Dorsolateral prefrontal cortex (tissue), 122 donors: ENCODE measurements at places on chromosomes 11 and 22.

GRCh38 chr11:64206457-64207255 lies at the start of gene FERMT3:
Gene FERMT3 (plus strand): TSS chr11:64206721. CDS start chr11:64207365, 644 bp downstream.
- DNase-seq = no peak

GRCh38 chr22:38951734-38952133 lies 5.7 kb upstream of the APOBEC3A start:
- no peak for DNase-seq

GRCh38 chr22:31556627-31557203 lies 60.4 kb downstream of the SFI1 start:
- DNase-seq = no peak

GRCh38 chr11:122897606-122898210 lies 15.1 kb downstream of the JHY start:
- no peak for DNase-seq

GRCh38 chr11:128865490-128865889 lies 1.6 kb downstream of the KCNJ1 start:
- no peak for DNase-seq

DNA sequence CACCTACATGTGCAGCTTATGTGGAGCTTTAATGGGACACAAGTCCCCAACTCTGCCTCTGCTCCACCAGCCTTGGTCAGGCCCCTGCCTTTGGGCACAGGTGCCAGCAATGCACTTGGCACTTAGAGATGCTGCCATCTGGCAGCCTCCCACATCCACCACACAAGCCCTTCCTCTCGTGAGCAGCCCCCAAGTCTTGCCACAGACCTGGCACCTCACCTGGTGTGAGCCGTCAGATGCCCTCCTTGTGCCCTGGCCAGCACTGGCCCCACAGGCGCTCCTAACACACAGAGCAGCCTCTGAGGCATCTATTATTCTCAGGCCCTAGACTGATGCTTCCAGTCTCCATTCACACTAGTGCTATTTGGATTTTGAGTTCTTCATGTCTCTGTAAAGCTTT lies 24.5 kb upstream of the SERPIND1 start:
- DNase-seq = peak; percentile 59

DNA sequence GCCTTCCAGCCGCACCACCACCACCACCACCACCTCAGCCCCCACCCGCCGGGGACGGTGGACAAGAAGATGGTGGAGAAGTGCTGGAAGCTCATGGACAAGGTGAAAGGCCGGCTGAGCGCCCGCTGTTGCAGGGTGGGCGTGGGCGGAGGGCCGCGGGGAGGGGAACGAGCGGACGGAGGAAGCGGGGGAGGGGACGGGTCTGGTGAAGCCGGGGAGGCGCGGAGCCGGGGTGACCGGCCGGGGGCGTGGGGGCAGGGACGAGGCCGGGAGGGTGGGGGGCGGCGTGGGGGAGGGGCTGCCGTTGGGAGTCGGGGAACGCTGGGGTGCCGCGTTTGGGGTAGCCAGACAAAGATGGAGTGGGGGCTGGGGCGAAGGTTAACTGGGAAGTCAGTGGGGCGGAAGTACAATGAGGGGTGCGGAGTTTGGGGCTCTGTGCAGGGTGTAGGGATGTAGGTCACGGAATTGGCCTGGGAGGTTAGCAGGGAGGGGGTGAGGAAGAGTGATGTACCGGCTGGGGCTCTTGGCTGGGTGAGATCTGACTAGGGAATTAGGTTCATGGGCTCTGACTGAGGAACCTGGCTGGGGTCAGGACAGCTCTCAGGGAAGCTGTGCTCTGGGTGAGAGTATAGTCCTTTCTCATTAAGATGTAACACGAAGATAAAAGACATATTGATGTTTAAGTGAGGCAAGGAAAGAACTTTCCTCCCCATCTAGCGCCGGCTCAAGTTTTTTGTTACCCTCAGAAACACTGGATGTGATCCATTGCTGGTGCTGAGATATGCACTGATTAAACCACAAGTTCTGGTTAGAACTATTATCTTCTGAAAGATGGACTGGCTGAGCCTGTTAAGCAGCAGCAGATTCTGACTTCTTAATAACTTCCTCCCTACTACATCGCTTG lies 624 bp downstream of the CBL start:
- DNase-seq = peak; percentile 57

- DNase-seq = no peak
Observed at GRCh38 chr22:20378110-20378509, 15.8 kb upstream of the ZNF74 start.

DNA sequence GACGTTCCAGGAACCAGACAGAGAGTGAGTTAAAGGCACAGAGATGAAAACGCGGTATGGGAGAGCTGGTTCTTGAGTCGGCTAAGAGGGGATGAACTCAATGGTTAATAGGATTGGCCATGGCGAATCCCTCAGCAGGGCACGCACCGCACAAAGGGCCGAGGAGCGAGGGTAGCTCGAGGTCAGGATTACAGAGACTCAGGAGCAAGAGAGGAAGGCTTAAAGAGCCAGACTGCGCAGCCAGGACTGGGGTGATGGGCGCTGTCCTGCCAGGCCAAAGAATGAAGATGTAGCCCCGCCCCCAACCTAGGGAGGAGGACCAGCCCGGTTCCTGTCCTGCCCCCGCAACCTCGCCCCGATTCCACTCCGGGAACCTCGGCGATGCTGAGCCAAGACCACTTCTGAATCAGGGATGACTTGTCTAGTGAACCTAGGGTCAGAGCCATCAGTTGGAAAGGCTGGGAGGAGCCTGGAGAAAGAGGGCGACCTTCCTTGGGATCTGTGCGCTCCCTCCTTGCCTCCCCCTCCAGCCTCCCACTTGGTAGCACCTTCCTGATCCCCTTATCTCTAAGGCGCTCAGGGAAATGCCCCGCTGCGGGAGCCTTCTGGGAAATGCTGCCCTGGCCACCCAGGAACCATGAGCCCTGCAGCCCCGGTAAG lies at the start of gene PLEKHB1:
PLEKHB1 (plus strand) TSS at position 610 of the 660 bp plus-strand sequence; CDS start at position 638, 28 bp downstream.
- no peak for DNase-seq

- no peak for DNase-seq
Observed at GRCh38 chr22:20011993-20012740, 4.5 kb downstream of the ARVCF start.

DNA sequence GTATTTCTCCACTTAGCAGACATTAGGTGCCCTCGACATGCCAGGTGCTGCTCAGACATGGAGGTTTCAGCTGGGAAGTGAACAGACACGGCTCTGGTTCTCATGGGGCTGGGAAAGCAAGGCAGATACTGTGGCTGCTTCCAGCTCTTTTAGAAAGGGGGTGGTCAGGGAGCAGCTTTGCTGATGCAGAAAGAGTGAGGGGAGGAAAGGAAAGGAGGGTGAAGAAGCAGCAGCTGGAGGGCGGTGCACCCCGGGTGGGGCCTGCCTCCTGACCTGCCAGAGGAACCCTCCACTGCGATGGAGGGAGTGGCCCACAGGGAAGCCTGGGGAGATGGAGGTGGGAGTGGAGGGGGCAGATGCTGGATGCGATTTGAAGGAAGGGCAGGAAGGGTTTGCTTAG lies 76.8 kb downstream of the MORC2 start:
- DNase-seq = no peak

DNA sequence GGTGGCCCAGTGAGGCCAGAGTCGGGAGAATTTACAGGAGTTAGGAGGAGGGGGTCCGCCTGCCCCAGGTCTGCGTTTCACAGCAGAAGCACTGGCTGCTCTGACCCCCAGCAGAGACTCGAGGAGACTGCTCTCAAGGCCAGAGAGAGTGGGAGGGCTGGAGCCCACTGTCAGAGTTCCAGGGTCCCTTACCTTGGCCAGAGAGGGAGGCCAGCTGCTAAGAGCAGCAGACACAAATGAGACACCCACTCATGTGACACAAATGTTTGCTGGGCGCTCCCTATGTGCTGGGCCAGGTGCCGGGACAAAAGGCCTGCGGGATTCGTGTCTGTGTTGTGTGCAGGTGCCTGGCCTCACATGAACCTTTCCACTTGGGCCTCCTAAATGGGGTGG lies 2.8 kb upstream of the TNFRSF13C start:
- DNase-seq = no peak

- no peak for DNase-seq
Observed at GRCh38 chr11:64352995-64353714, 5.8 kb upstream of the RPS6KA4 start.

DNA sequence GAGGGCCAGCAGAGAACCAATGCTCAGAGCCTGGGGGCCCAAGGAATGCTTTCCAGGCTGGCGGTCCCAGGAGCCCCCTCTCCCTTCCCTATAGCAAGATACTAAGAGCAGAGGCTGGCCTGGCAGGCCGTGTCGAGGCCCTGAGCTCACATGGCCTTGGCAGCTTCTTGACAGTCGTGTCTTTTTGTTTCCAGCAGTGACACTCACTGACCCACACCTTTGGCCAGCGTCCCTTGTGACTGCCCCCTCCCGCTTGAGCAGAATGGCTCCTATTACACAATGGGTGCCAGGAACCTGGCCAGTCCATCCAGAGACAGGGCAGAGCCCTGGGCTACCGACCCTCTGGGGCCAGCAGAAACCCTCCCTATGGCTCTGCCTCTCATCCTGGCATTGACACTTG lies 6.4 kb upstream of the CCND1 start:
- no peak for DNase-seq

GRCh38 chr22:20145206-20145831 lies 5.5 kb downstream of the CCDC188 start:
- no peak for DNase-seq

DNA sequence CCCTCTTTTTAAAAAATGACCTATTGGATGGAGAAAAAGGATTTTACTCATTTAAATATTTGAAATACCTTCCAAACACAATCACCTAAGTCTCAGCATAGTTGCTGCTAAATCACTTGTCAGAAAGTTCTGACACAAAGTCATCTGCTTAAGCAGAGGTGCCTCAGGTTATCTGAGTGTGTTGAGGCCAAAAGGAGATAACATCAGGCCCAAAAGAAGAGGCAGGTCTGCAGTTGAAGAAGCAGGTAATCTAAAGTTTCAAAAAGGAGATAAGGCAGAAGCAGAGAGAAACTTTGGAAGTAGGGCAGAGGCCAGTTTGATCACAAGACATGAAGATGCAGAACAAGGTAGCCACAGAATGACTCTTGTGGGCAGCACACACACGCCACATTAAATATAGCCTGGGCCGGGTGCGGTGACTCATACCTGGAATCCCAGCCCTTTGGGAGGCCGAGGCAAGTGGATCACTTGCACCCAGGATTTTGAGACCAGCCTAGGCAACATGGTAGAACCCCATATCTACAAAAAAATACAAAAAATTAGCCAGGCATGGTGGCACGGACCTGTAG lies 175.7 kb upstream of the API5 start:
- no peak for DNase-seq

DNA sequence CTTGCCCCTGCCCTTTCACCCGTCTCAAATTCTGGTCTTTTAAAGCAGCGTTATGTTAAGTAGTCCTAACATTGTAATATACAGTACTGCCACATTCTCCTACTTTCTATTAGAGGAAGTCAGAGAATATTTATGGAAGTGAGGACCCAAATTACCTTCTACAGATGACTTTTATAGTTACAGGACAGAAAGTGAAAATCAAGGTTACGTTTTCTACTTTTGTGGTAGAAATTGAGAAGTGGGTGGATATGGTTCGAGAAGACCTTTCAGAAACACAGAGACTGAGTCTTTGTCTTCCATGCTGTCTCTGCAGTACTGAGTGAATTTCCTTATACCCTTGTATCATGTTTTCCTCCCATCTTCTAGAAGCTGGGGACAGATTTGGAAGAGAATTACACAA lies 17.1 kb downstream of the SC5D start:
- DNase-seq = no peak

GRCh38 chr22:42865536-42865935 lies 8.5 kb upstream of the ARFGAP3 start:
- DNase-seq = no peak

- no peak for DNase-seq
Observed at GRCh38 chr22:30880181-30880601, 88.4 kb downstream of the MORC2 start.

- DNase-seq = no peak
Observed at GRCh38 chr11:128302425-128303186, 284.8 kb downstream of the ETS1 start.

DNA sequence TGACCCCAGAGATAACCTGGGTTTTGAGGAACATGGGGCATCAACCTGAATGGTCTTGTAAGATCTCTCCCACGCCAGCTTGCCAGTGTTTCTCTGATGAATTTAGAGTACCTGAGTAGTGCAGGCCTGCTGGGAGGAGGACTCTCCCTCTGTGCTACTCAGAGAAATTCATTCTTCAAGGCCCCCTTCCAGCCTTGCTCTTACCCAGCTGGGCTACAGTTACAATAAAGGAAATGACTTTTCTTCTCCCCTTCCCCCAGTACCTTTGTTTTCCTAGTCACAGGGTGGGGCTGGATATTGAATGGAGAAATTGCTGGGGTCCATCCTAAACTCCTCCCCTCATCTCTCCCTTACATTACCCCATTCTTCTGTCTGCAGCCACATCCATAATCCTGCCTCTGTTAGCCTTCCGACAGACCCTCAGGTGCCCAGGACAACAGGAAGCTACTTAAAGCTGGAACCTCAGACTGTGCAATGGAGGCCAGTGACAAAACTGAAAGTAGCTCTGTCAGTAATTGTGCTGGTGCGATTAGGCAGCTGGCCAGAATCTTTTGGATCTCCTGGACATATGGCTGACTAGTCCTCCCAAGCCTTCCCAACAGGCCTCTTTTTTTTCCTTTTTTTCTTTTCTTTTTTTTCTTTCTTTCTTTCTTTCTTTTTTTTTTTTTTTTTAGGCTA lies 17.4 kb downstream of the LIMK2 start:
- DNase-seq = no peak

GRCh38 chr11:19680829-19681368 lies 31.7 kb upstream of the NAV2 start:
- no peak for DNase-seq

- DNase-seq = no peak
Observed at GRCh38 chr22:29443452-29443851, 5.1 kb downstream of the RFPL1 start.

- DNase-seq = peak; percentile 22
Observed at GRCh38 chr22:27986937-27987336, 67.9 kb upstream of the PITPNB start.

DNA sequence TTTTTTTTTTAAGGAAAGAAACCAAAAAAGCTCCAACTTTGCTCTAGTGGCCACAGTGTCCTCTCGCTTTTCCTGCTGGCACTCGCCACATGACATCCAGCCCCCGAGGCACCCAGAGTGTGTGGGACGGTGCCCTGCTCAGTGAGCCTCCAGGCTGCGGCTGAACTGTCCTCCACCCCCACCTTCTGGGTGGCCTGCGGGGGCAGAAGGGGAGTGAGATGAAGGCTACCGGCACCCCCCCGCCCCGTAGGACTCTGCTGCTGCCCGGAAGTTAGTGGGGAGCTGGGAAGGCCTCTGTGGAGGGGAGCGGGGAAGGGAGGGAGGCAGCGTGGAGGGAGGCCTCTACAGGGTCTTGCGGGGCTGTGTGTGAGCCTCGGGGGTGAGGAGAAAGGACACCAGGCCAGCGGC lies 264.4 kb downstream of the CTTN start:
- DNase-seq = no peak

DNA sequence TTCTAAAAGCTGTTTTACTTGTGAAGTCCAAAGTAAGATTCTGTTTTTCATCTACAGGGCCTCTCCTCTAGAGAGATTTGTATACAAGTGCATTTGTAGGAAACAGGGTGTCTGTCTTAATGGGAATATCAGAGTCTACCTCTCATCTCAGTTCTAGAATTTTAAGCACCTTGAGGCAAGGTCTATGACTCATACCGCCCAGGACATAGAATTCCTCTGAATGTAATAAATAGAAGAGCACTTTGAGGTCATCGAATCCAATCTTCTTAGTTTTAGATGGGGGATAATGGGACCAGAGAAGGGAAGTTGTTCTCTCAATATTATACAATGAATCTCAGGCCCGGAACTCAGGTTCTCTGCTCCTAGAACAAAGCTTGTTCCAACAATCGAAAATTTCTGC lies 101.8 kb upstream of the TIMP3 start:
- DNase-seq = no peak

- DNase-seq = no peak
Observed at GRCh38 chr11:10979529-10979928, 121.7 kb upstream of the ZBED5 start.

GRCh38 chr11:112801817-112802088 lies 159.5 kb upstream of the NCAM1 start:
- no peak for DNase-seq
